ENCODE measurements at places on chromosomes 12 and 14.

DNA sequence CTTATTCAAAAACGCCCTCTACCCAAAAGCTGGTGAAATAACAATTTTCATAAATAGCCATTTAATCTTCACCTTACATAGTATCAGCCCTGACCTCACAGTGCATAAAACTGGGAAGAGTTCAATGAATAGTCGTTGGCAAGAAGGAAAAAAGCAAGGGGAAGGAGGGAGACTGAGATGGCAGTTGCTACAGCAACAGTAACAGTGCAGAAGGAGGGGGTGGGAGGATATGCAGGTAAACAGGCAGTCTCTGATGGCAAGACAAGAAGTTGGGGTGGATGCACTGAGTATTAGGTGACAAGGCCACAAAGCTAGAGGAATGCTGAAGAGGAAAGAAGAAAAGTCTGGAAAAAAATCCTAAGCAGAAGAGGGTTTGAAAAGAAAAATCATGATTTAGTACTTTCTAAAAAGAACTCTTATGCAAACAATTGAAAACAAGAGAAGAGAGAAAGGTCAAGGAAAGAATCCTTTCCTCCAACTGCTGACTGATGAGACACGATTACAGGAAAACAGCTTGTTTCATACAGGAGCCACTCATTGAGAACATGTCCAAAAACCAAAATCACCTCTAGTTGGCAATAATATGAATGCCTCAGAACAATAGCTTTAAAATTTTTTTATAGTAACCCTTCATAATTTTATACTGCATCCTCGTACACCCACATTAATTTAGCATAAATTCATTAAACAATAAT, 56.0 kb downstream of the DCAF5 start:
- no peak for DNase-seq

- no peak for DNase-seq
Measured at GRCh38 chr14:97866664-97867063, 1069.5 kb downstream of the VRK1 start.

DNA sequence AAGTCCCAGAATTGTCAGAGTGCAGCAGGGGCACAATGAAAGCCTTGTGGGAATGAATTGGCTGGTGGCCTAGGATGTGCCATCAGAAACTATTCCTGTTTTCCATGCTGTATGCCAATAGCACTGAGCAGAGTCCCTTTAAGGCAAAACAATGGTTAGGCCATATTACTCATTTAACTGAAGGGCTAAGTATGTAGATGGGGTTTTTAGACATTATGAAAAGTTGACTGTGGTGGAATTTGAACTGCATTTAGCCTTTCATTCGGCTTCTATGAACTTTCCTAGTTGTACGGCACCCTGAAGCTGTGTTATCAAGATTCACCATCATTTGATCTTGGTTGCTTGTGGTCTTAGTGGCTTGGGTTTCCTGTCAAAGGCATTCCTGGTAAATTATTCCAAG, 24.8 kb downstream of the IL26 start:
- no peak for DNase-seq

GRCh38 chr12:126342866-126343265, 1277.6 kb downstream of the AACS start:
- no peak for DNase-seq

GRCh38 chr12:145369-145960, 68.5 kb downstream of the SLC6A12 start:
- no peak for DNase-seq

DNA sequence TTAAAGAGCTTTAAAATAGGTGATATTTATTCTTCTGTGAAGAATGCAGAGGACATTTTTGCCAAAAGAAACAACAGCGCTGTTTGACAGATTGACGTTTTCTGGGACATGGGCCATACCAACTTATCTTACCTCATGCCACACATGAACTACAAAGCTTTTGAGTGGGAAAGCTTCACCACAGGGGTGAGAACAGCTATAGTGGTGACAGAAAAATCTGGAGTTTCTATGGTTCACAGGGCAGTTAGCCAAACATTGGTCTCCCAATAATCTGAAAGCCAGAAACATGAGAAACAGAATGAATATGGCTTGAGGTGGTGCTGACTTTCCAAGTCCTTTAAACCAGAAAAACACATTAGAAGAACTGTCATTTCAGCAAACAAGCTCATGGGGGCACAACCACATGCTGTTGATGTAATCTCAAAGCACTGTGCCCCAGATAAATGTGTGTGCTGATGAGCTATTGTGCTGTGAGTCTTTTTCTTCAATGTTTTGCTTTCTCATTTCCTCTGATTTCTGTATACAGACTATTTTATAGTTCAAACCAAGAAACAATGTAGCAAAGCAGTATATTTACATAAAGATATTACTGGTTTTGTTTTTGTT, 905.4 kb downstream of the SLC16A7 start:
- DNase-seq = no peak

GRCh38 chr14:91040545-91040944, 19.9 kb downstream of the RPS6KA5 start:
- no peak for DNase-seq

DNA sequence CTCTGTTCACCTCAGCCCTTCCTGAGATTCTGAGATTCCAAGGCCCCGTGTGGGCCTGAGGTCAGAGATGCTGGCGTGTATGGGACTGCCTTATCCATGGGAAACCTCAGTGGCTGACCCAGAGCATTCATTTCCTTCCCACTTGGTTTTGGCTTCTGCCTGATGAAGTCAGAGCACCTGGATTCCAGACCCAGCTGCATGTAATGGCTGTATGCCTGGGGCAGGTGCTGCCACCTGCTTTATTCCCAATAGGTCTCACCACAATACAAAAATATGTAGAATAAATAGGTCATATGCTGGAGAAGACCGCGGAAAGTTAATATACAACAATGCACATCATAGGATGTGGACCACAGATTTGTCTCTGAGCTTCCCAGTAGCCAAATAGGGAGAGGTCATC, 25.6 kb downstream of the FIGNL2 start:
- DNase-seq = no peak

DNA sequence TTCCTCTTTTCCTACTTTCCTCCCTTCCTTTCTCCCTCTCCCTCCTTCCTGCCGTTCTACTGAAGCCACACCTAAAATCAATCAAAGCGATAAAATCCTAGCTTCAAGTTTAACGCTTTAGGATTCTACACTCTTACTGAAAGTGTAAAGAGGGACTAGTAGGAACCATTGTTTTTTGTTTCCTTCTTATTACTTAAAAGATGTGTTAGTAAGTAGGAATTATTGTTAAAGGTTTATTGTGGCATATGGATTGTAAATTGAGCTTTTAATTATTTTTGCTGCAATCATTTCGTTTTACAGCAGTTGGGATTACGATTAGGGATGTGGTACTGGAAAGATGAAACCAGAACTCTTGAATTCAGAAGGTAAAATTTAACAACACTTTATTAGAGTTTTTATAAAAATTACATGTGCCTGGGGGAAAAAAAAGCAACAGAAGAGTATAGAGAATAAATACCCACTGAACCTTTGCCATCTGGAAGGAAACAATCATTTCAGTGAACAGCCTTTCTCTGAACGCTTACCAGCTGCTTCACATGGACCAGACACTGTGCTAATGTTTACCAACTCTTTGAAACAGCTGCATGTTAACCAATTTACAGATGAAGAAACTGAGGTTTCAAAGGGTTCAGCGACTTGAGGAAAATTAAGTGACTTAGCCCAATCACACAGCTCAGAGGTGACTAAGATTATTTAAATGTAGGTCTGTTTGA, 1.0 kb downstream of the PPP1R36 start:
- DNase-seq = no peak

DNA sequence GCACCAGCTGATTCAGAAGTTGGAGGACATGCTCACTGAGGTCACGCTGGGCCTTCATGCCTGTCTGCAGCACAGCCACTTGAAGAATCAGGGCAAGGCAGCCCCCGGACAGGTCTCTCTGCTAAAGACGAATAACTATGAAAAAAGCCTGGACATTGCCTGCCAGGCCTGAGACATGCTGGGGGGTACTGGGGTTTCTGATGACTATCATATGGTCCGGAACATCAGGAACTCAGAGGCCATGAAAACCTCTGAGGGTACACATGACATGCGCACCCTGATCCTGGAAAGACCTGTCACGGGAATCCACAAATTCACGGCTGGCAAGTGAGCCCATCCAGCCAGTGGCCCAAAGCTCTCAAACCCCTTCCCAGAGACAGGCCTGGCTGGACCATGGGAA, 8.8 kb upstream of the C12orf42 start:
- DNase-seq = no peak

DNA sequence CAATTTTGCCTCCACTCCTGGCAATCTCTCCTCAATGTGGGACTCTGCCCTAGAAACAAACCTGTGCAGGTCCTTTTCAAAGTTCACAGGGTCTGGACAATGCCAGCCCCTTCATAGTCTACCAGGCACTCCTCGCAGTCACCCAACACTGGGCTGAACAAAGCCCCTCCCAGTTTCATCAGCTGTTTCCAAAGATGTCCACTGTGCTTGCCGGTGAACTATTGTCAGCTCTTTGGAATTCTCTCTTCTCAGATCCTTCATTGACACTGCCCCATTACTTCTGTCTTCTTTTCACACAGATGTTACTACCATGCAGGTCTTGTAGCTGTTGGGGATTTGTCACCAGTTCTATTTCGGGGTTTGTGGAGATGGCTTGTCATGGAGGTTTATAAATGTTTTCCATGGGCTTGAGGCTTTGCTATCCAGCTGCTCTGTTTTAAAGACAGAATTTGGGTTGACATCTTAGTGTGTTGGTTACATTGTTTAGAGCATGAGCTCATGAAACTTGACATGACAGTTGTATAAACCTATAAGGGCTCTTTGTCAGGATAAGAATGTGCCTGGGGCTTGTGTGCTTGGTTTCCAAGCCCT, 77.3 kb upstream of the DHRS4 start:
- DNase-seq = no peak

- no peak for DNase-seq
Measured at GRCh38 chr12:33546004-33546403, 106.4 kb upstream of the SYT10 start.

DNA sequence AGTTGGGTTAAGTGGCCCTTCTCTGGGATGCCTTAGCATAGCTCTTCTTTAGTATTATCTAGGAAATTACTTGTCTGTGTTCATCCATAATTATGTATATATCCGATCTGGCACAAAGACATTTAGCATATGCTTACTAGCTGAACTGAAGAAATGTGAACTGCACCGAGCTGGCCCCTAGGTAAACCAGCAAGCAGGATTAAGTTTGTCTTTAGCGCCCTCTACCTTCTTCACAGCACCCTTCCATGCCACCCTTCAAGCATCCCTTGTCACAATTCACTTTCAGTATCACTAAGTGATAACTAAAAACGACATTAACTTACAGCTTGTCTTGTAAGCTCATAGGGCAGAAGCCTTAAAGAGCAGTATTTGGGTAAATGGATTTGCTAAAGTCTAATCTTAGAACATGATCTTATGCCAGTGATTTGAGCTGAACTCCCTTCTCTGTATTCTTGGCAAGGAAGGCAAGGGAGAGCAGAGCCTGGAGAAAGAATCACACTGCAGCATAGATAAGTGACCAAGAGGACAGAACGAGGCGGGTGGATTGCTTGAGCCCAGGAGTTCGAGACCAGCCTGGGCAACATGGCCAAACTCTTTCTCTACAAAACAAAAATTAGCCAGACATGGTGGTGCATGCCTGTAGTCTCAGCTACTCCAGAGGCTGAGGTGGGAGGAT, 2.6 kb upstream of the HAL start:
- peak; percentile 4 for DNase-seq

GRCh38 chr14:76497550-76498462, 121.9 kb downstream of the ESRRB start:
- DNase-seq = no peak

DNA sequence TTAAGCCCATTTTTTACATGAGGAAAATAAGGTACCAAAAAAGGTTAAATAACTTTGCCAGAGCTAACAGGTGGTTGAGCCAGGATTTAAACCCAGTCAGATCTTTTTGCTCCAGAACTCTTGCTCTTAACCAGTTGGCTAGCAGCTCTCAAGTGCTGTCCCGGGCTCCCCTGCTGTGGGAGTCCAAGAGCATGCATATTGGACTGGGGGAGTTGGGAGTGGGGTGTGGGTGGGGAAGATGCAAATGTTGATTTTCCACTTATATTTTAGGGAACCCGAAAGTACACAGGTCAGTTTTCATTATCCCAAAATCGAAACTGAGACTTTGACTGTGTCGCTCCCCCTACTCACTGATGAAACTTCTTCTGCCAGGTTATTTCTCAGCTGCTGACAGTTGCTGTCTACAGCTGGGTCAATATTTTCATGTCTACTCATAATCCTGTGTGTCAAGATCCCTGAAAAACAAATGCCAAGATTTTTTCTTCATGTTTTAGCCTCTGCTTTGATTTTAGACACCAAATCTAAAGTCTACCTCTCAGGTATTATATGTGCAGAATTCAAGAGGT, 172.3 kb upstream of the TMPO start:
- DNase-seq = no peak

DNA sequence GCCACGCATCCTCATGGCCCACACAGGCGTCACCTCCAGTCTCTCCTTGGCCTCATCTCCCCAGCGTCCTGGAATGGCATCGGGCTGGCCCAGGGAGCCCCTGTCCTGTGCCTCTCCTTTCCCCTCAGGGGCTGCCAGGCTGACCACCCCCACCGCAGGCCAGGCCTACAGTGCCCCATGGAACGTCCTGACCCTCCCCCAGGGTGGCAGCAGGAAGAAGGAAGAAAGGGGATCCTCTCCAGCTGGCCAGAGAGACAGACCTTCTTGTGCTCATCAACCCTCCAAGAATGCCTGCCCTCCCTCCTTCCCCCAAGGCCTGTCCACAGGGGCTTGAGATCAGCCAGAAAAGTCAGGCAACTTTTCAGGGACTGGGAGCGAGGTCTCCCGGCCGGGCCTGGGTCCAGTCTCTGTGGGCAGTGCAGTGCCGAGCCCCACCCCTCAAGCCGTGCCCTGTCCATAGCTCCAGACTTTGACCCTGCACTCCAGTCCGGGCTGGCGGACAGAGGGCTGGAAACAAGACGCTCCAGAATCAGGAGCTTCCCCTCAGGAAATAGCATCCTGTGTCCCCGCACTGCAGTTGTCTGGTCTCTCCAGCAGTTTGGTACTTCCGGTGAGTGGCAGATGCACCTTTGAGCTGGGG, at the start of gene DAO:
DAO (plus strand) TSS at position 478 of the 640 bp plus-strand sequence. CDS start 4,915 bp downstream, outside the sequence.
- no peak for DNase-seq

DNA sequence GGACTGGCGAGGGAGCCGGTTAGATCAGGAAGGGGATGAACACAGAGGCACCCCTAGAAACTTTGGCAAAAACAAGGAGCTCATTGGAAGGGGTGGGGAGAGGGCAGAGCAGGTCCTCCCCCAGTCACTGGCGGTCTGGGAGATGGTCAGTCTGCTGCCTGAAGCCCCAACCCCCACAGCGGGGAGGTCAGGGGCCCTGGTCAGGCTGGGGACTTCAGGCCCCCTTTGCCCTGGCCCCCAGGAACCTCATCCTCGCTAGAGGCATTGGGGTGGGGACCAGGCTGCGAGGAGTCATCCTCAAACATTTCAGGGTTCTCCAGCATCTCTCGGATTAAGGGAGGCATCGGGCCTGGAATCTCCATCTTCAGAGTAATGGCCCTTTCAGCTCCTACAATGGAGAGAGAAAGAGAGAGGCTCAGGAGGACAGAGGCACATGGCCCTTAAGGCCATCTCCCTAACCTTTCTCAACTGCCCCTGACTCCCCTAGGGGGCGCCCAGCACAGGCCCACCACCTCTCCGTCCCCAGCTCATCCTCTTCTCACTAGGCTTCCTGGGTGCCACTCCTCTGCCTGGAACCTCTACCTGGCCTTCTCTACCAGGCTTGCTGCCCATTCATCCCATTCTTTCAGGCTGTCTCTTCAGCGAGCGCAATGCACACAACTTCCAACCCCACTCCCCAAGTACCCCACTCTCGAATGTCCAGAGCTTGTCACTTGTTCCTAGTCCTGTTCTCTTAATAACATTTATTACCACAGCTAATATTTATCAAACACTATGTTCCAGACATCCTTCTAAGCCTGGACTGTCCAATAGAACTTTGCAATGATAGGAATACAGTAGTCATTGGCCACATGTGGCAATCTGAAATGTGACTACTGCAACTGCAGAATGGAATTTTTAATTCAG, 4.7 kb upstream of the ITGB7 start:
- no peak for DNase-seq
